A549 (cell line): ENCODE measurements at places on chromosomes 11 and 22. TPM values are rescaled to one million over a fixed set of nuclear protein-coding genes. Genes with fewer than 3 reads are reported as not detected.

- no peak for DNase-seq
Observed at GRCh38 chr11:64156235-64157011, 9.5 kb downstream of the MACROD1 start.

GRCh38 chr22:43893266-43893665 is 1.5 kb upstream of the PNPLA5 start:
- DNase-seq: no peak

DNA sequence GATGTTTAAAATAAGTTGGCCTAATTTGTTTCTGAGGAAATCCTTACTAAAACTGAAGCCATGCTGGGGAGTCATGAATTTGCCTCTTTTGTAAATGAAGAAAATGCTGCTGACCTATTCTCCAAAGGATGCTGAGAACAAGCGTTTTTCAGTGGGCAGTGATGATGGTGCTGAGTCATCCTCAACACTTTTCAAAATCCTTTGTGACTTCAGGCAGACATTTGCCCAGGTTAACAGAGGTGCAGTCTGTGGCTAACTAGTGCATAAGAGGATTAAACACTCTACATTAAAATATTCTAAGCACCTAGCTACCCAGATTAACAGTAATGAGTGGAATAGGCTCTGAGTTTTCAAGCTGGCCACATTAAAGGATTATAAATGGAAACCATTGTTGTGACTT is 509.0 kb downstream of the DLG2 start:
- DNase-seq: peak; percentile 1

Gene FGF4
- not detected in 3 replicates for polyA plus RNA-seq

GRCh38 chr22:47335460-47335859 is 573.0 kb downstream of the TBC1D22A start:
- DNase-seq: no peak

- DNase-seq: no peak
Observed at GRCh38 chr11:2074266-2074825, 64.8 kb downstream of the IGF2 start.

DNA sequence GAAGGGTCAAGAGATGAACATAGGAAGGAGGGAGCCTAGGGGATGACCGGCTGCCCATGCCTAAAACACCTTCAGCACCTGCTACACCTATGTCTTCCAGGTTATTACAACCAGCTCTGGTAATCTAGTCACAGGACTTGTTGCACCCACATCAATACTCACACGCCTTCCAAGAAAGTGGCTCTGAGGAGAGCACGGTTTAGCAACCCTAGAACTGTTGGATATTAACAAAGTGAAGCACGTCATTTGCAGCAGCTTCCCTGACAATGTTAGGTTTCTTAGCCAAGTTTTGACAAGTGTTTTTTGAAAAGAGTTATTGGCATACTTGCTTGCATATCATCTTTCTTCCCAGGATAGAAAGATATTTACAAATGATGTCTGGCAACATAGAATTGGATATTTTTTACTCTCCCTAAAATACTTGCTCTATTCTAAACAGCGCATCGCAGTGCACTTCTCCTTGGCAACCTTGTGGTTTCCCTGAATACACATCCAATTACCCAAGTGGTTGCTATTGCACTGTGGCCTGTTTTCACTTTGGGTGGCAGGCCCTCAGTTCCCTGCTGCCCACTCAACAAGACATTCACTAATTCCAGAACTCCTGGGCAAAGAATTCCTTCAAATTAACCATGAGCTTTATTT is 94.3 kb upstream of the ARHGAP42 start:
- no peak for DNase-seq

Gene OR8G1
- not detected in 3 replicates for polyA plus RNA-seq

GRCh38 chr11:123841174-123841573 is 35.0 kb upstream of the OR6M1 start:
- DNase-seq: no peak

GRCh38 chr11:2921742-2922493 is 7.3 kb downstream of the PHLDA2 start:
- DNase-seq: no peak

DNA sequence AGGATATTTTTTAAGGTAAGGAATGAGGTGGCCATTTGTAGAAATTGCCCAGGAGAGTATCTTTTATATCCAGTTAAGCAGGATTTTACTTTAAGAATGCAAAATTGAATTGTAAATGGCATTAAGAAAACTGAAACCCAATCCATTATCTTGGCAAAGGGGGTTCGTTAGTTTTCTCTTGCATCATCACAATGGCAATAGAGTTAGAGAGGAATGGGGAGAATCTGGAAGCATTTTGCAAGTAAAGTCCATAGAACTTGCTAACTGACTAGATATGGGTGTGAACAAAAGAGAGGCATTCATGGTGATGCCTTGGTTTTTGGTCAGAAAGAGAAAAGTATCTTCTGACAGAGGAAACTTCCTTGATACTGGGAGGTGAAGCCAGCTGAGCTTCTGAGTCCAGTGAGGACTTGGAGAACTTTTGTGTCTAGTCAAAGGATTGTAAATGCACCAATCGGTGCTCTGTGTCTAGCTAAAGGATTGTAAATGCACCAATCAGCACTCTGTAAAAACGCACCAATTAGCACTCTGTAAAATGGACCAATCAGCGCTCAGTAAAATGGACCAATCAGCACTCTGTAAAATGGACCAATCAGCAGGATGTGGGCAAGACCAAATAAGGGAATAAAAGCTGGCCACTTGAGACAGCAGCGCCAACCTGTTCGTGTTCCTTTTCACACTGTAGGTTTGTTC is 3.6 kb upstream of the CCDC117 start:
- DNase-seq: peak; percentile 17

Gene MICAL2
- 39.8 to 43.6 TPM (median 43.5 TPM) in 3 replicates for polyA plus RNA-seq

GRCh38 chr11:37352485-37352884 is 754.4 kb upstream of the RAG2 start:
- no peak for DNase-seq

DNA sequence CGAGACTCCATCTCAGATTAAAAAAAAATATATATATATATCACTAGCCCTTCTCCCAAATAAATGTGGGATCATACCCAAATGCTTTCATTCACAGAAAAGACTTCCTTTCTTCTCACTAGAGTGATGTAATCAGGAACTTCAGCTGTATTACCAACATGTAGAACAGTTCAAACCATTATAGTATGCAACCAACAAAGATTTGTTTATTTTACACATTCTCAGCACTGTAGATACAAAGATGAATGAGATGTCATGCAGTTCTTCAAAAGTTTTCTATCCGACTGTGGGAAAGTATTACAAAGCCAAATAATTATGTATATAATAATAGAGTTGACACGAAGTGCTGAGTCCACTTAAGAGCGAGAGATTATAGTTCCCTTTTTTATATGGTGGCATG is 22.2 kb upstream of the ZNF143 start:
- no peak for DNase-seq

- DNase-seq: no peak
Observed at GRCh38 chr22:49958366-49958921, 2.1 kb upstream of the PIM3 start.

Gene THY1
- 16.5 to 29.4 TPM (median 19.9 TPM) in 3 replicates for polyA plus RNA-seq

- DNase-seq: no peak
Observed at GRCh38 chr11:112459001-112459400, 198.3 kb upstream of the PLET1 start.

DNA sequence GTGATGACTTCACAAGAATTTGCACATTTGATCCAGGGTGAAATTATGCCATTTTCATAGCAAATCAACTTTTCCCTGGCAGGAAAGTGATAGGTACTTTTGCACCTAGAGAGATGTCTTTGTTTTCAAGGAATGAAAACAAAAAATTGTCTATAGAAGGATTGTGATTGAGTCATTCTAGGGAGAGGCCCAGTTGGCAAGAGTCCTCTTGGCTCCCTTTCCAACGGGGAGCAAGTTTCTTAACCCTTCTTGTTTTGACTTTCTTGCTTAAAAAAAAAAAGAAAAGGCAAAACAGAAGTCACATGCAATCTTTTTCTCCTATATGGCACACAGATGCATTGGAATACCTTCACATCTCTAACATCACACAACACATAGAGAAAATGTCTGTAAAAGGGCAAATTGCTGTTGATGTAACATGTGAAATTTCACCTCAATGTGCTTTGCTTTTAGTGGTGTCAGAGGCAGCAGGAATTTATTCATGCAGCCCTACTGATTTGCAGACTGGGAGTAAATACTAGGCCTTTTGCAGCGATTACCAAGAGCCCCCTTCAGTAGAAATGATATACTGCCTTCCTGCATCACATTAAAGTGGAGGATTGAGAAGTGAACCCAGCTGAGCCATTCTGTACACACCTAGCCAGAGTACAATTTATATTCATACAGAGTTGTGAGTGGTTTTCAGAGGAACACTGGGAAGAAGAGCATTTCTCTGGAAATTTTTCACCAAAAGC is 290.7 kb upstream of the MPPED2 start:
- no peak for DNase-seq

DNA sequence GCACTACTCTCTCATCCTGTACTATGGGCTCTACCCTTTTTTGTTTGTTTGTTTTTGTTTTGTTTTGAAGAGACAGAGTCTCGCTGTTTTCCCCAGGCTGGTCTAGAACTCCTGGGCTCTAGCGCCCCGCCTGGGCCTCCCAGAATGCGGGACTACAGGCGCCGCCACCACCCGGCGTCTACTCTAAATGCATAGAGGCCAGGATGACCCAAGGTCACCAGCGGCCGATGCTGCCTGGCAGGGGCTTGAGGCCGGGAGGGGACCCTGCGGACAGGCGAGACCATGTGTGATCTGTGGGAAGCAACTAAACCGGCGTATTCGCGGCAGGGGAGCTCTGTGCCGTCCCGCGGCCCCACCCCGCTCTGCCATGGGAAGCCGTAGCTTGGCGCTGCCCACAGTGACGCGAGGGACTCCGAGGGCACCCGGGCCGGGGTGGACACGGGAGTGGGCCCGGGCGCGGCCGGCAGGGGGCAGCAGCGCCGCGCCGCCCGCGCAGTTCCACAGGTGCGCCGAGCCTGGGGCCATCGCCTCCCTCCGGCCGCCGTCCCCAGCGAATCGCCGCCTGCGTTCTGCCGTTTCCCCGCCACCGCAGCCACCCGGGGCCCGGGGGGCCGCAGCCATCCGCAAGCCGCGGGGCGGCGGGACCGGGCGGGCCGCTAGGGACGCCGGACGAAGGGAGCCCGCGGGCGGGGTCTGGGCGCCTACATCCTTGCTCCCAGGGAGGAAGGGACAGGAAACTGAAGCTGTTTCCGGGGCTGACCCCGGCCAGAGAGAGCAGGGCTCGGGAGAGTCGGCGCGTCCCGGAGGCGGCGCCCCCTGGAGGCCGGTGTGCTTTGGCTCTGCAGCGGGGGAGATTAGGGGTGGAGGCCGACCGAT is 12.3 kb upstream of the HDHD5 start:
- peak; percentile 77 for DNase-seq

Gene OR8G5
- not detected in 3 replicates for polyA plus RNA-seq

Gene TREH
- 0.03 to 0.06 TPM in 2 of 3 replicates, not detected in the other for polyA plus RNA-seq

DNA sequence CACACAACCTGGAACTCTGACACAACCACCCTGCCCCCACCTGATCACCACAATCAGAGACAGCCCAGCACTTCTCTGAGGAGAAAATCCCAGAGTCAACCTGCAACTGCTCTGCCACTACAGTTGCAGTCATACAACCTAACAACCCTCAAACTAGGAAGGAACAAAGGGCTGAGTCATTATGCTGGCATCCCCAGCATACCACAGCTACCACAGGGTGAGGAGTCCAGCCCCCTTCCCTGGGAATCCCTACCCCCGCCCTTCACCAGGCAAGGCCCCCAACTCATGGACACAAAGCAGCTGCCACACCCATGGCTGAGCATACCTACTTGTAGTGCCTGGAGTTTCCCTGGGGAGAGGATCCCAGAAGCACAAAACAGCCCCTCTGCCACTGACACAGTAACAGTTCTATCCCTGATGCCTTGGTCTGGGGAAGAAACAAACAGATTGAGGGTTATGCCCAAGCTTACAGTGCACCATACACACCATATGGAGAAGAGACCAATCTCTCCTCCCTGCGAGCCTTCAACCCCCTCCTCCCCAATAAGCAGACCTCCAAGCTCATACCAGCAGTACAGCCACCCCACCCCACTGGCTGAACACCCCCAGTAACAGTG is 68.5 kb upstream of the C11orf58 start:
- peak; percentile 47 for DNase-seq

Gene DRD2
- polyA plus RNA-seq: not detected in 3 replicates

DNA sequence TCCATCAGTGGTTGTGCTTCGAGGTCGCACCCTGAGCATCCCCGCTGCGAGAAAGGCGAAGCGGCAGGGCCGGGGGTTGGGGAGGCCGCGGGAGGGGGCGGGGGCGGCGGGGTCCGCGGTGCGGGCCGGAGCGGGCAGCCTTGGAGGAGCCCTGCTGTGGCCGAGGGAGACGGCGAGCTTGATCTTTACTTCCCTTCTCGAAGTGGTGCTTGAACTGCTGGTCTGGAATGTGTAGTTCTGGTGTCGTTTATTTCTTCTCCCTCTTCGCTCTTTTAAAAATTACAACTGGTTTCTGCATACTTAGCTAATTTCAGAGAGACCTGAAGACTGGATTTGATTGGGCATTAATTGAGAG is 1.1 kb downstream of the APLP2 start:
- DNase-seq: no peak

DNA sequence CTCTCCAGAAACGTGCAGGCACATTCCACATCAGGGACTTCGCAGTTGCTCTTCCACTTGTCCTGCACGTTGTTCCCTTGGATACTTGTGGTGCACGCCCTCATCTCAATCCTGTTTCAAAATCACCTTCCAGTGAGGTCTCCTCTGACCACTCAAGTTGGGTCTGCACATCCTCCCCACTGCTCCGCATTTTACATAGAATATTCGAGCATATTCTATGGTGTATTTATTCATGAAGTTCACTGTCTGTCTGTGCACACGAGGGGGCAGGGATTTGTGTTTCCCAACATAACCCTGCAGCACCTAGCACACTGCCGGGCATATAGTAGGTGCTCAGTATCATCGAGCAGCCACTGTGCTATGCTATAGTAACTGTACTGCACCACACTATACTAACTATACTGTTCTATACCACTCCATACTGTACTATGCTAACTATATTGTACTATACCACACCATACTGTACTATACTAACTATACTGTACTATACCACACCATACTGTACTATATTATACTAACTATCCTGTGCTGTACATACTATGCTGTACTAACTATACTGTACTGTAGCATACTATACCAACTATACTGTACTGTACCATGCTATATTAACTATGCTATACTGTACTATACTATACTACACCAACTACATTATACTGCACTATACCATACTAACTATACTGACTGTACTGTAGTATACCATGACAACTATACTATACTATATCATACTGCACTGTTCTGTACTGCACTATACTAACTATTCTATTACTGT is 30.3 kb downstream of the ELF5 start:
- no peak for DNase-seq

DNA sequence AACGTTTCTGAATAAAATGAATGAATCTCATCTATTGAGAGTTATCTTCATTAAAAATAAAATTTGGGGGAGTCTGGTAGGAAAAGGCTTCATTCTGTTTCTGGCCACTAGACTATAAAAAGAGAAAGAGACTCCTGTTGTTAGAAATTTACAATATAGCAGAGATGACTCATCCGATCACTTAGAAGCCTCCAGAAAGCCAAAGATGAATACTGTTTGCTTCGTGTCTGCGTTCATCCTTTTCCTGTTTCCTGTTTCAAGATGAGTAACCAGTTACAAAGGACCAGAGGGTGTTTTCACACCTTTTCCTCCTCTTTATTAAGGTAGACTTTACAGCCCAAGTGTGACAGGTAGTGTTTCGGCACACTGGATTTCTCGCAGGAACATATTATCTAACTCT is 1120.7 kb downstream of the LRRC4C start:
- DNase-seq: no peak

- no peak for DNase-seq
Observed at GRCh38 chr11:107743191-107743590, 31.3 kb upstream of the SLN start.

- DNase-seq: no peak
Observed at GRCh38 chr11:93525601-93526345, 17.4 kb downstream of the SMCO4 start.
